NCI-H1092 (cell line): ENCODE measurements at places on chromosomes 5 and 9.

DNA sequence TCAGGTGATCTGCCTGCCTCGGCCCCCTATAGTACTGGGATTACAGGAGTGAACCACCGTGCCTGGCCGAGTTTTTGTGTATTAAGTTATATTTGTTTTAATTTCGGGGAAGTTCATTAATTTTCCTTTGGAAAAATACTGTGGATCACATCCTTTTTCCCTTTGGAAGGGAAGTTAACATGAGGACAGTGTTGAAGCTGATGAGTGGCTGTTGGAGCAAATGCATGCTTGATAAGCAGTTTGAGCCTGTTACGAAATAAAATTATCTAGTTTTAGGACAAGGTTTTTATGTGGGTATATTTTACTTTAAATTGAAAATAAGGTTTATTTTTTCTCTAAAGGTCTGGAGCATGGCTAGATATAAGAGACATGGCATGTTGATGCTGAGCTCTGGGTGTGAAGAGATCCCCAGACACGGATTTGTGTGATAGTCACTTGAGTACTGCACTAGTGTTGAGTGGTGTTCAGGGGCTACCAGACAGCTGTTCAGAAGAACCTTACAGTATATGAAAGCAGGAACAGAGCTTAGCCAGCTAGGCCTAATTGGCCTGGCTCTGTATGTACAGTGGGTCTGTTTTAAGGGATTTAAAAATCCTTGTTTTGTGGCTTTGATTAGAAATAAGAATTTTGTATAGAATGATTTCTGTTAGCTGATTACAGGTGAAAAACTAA is 17.4 kb downstream of the LMNB1 start:
- no peak for DNase-seq

DNA sequence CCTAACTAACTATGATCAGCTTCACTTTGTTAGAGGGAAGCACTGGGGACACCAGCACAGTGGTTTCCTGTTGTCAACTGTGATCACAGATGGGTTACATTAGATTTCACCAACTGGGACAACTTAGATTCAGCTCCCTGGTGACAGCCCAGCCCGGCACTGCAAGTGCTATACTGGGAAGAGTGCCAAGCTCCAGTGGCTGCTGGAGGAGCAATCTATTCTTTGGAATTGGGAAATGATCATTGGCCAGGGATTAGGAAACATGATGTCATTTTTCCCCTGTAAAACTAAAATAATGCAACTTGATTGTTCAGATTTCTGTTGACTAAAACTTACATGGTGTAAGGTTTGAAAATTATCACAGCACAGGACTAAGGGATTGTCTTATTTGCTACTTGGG is 33.2 kb downstream of the PTGR1 start:
- no peak for DNase-seq

DNA sequence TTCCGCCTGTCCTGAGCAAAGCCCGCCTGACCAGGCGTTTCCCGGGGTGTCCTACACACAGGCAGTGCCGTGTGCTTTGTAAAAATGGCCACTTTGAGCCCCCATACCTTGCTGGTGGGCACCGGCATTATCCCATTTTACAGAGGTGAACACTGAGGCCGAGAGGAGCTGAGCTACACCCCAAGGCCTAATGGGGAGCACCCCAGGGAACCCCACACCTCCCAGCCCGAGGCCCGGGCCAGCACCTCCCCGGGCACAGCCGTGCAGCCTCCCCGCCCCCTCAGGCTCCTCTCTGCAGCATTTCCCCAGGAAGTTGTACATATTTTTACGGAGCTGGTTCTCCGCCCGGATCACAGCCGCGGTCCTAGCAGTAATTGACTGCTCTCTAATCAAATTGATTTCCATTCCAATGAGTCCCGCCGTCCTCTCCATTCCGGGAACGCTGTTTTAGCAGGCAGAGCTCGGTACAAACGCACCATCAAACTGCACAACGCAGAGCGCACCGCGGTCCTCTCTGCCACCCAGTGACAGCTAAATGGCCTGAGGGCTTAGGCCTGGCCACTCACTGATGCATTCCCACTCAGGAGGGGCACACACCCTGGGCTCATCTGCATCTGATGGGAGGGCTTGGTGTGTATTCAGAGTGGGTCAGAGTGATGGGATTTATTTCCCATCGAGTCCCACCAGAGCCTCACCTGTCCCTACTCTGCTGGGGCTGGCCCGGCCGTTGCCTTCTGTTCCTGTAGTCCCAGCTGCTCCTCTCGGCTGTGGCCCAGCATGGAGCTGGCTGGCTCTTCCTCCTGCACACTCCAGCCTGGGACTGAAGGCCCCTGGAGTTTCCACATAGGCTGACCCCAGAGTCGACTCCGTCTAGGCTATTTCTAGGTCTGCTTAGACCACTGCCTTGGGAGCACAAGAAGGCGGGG is 36.2 kb upstream of the UBAC1 start:
- no peak for DNase-seq

DNA sequence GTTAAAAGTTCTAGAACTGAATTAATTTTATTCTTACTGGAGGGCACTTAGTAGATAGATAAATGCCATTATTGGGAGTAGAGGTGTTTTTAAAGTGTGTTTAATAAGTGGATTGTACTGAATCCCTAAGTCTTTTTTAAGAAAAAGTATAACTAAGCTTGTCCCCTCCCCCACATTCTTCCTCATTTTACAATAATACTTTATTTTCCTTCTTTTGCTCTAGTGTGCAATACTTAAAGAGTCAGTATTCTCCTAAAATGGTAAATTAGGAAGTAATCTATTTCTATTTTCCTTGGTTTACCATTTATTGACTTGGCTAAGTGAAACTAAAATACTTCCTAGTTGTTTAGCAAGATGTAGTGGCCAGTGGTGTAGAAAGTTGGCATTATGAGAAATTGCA is 11.6 kb downstream of the UBLCP1 start:
- no peak for DNase-seq

DNA sequence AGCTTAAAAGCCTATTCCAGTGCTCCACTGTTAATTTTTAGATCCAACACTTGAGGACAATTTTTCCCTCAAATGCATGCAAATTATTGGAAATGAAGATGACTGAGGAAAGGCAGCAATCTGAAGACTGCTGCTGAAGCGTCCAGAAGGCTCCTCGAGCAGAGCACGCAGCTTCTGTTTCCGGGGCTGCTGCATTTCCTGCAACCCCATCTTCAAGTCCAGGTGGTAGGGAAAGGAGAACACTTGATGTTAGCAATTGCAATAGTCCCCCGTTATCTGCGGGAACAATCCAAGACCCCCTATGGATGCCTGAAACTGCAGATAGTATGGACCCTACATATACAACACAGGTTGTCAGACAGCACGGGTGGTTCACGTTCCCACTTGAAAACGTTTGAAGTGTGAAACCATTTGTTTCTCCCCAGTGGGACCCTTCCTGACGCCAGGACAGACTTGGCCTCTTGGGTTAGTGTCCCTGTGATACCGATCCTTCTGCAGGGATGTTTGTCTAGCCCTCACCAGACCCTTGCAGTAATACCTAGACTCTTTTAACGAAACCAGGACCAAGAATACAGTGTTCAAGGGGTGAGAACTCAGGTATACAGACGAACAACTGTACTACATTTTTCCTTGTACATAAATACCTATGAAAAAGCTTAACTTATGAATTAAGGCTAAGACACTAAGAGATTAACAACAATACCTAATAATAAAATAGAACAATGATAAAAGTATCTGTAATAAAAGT is 152.3 kb downstream of the HSD17B3 start:
- DNase-seq: no peak

DNA sequence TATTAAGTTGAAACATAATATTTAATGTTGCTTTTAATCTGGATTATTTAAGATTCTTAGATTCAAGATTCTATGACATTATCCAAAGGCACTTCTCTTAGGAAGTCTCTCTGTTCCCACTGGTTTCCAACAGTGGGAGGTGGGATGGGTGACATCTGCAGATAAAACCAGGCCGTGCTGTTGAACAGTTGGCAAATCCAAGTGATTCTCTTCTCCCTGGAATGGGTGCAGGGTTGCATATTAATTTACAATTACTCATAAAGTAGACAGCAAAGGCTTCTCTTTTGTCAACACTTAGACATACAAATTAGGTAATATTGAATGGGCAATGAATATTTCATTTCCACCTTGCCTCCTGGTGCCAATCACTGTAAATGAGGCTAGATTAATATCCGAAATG is 233.7 kb upstream of the IL12B start:
- DNase-seq: no peak

DNA sequence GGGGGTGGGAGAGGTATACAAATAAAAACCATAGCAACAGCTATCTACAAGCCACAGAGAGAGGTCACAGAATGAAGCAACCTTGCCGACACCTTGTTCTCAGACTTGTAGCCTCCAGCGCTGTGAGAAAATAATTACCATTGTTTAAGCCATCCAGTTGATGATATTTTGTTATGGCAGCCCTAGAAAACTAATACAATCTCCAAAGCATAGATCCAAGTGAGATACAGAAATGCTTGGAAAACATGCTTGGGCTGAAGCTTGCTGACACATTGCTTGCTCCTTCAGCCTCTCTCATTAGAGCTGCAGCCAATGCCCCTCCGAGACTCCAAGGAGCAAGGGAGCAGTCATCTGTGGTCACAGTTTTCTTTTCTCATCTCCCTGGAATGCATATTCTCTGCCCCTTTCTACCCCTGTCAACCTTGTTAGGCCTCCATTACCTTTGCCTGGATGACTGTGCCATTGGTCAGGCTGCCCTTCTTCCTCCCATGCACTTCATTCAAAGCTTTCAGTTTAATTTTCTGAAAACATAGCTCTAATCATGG is 401.4 kb upstream of the KLF4 start:
- no peak for DNase-seq

- no peak for DNase-seq
Observed at GRCh38 chr9:12463641-12464040, 229.5 kb upstream of the TYRP1 start.

- DNase-seq: no peak
Observed at GRCh38 chr9:23006127-23006526, 559.5 kb downstream of the DMRTA1 start.

- DNase-seq: no peak
Observed at GRCh38 chr5:98593418-98593817, 180.0 kb upstream of the RGMB start.

- no peak for DNase-seq
Observed at GRCh38 chr5:134396274-134396673, 15.4 kb downstream of the CDKN2AIPNL start.

- DNase-seq: no peak
Observed at GRCh38 chr5:124921694-124922093, 175.3 kb upstream of the ZNF608 start.

- DNase-seq: no peak
Observed at GRCh38 chr9:7216004-7216841, 458.4 kb downstream of the KDM4C start.

DNA sequence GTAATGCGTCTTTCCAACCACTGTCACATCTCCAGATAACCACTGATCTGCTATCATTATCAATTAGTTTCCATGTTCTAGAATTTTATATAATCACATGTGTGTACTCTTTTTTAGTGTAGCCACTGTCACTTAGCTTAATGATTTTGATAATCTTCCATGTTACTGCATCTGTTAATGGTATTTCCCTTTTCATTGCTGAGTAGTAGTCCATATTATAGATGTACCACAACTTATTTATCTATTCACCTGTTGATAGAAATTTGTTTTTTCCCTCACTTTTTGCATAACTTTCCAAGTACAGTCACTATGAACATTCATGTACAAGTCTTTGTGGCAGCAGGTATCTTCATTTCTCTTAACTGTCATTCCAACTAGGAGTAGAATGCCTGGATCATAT is 30.3 kb upstream of the RPS23 start:
- DNase-seq: no peak

DNA sequence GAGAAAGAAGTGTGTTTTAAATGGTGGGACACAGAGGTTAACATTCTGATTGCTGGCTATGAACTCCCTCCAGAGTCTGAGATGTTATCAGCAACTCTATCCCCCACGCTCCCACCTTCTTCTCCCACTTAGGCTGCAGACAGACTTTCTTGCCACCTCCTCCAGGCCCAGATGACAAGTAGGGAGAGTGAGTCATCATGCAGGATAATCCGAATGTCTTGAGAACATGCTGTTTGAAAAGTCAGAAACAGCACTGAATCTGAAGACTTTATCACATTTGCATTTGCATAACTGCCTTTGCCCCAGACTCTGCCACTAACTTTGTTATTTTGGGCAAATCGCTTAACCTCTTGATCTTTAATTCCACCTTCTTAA is 139.8 kb downstream of the ESM1 start:
- no peak for DNase-seq

DNA sequence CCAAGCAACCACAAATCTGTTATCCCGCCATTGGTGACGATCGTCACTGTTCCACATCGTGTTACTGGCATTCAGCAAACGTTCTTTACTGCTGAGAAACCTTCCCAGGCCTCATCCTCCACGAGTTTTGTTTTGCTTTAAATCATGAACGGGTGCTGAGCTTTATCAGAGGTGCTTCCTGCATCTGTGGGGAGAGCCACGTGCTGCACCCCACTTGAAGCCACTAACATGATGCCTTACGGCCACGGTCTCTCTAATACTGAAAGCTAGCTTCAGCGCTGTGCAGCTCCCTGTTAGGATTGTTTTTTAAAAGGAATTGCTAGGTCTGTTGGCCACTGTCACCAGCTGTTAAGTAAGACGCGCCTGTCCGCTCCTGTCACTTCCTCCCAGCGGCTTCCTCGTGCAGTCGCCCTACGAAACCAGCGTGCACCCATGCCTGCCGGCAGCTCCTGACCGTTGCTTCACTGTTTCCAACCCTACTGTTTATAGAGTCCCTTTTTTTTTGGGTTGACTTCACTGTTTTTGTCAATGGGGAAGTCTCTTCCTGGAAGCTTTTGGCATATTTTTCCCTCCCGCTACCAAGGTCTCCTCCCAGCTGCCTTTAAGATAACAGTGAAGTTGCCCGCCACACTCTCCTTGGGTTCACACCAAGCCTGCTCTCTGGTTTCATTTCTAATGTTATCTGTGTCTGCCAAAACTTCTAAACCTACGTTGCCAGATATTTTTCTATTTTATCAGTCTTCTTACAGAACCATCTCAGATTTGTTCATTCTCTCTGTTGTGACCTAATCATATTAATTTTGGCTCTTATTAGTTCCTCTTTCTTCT is 20.3 kb downstream of the LPCAT1 start:
- DNase-seq: no peak

- no peak for DNase-seq
Observed at GRCh38 chr5:160327818-160328217, 15.5 kb upstream of the CCNJL start.

DNA sequence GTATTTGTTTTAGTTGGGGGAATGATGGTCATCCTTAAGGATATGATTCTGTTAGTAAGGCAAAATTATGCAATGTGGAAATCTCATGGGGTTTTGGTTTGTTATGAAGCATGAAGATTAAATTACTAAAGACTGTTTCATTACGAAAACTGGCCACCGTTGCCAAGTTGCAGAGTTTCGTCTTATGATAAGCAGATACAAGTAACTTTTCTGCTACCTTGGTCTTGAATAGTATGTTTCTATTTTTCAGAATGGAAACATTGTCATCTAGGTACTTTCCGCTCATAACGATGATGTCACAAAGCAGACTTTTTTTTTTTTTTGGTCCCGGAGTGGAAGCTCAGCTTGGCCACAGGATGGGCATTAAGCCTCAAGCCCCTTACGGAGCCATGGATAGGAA is 4.2 kb downstream of the CCNI2 start:
- DNase-seq: no peak
